ENCODE measurements at places on chromosomes 2 and 18. TPM values are rescaled to one million over a fixed set of nuclear protein-coding genes. Genes with fewer than 3 reads are reported as not detected.

DNA sequence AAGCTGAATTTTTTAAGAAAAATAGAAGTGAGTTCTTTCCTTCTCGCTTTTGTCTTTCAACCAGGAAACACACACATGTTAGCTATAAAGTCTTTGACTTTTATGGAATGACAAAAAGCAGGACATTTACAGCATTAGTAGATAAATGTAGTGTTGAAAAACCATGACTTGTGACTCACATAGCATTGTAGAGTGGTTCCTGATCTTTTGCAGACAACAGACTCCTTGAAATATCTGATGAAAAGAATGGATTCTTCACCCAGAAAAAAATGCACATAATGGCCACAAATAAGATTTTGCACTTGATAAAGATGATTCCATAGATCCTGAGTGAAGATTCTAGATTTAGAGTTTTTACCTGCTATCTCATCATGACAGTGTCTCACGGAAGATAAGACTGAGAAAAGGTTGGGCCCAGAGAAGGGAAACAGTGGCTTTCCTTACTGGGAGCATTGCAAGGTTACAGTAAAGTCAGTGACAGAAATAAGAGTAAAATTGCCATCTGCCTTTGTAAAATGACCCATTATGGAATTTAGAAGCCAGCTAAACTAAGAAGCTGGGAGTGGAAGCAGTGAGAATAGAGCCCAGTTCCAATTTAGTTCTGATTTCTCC, 14.0 kb downstream of the SMARCAL1 start:
- peak; percentile 71 for DNase-seq

DNA sequence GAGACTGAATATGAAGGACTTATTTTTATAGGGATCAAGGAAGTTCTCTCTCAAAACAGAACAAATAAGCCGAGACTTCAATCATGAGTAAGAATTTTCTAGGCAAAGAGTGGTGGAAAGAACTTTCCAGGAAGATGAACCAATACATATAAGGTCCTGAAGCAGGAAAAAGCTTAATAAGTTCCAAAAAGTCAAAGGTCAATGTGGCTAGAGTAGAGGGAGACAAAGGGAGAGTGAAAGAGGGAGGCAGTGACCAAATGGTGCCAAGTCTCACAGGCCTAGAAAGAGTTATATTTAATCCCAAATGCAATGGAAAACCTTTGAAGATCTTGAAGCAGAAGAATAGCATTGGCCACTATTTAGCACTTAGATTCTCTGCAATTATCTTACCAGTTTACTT, 56.0 kb downstream of the PDE11A start:
- no peak for DNase-seq

DNA sequence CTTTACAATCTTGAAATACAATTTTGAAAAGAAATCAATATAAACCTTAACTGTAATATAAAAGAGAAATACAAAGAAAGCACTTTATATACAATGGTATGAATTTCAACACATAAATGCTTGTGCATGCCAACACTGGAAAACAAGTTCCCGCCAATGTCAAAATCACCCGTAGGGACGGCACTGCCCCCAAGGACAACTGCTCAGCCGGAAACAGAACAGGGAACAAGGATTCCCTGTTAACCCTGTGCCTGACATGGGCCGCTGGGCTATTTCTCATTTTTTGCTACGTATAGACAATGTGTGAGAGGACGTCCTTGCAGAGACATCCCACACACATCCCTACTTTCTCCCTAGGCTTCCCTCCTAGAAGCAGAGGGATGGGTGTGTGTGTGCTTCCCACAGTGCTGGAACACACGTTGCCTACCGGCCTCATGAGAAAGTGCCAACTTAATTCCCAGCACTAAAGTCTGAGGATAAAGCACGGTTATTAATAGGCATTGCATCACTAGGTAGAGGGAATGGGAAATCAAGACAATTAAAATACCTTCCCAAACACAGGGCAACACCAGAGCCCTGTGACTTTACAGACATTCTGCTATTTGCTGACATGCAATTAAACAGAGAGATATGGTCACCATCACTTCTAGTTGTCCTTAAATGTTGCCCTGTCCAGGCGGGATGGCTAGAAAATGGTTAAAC, 14.4 kb downstream of the AFG3L2 start:
- no peak for DNase-seq

- peak; percentile 82 for DNase-seq
Observed at GRCh38 chr2:200812122-200813022, 662 bp downstream of the BZW1 start.

DNA sequence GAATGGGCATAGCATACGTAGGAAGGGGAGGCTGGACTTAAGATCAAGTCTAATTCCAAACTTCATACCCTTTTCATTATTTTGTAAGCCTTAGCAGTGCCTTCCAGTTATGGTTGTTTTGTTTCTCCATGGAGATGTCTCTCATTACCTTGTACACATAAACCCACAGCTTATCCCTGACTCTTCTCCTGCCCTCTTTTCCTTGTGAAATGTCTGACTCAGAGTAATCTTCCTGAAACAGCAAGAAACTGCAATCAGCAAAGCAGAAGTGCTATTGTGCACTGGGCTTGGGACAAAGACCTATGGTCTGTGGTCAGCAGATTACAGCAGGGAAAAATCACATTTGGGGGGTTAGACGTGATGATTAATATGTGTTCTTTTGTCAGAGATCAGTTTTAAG, 176.7 kb downstream of the IKZF2 start:
- DNase-seq, result peak; percentile 87

GRCh38 chr18:23138471-23138870, 3.2 kb downstream of the CABLES1 start:
- no peak for DNase-seq

DNA sequence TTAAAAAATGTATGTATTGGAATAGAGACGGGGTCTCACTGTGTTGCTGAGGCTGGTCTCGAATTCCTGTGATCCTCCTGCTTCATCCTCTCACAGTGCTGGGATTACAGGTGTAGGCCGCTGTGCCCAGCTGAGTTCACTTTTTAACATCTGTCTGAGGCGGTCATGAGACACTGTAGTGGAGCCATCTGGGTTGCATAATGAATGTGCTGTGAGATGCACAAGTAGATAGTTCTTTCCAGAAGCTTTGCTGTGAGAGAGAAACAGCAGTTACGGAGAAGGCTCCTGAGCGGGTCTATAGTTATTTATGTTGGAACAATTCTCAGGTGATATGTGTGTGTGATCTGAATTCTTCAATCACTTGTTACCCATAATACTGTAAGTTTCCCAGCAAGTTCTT, 3.1 kb downstream of the RMC1 start:
- no peak for DNase-seq

- DNase-seq, result peak; percentile 7
Observed at GRCh38 chr2:68420254-68420910, 46.7 kb downstream of the FBXO48 start.

DNA sequence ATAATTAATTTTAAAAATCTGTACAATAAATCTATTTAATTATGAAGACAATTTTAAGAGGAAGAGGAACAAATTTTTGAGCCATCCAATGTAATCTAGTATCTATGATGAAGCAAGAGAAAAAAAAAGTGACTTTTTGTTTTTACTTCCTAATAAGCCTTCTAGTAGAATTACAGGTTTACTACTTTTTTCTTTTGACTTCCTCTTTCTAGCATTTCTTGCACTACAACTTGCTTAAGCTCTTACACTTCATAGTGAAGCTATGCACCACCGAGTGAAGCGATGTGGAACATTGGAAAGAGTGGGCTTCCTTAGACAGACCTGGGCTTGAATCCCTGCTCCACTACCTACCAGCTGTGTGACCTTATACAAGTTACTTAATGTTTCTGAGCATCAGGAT, 2.1 kb downstream of the SERPINB2 start:
- no peak for DNase-seq

GRCh38 chr2:104420953-104421352, 433.0 kb upstream of the POU3F3 start:
- DNase-seq, result no peak

- no peak for DNase-seq
Observed at GRCh38 chr2:239498576-239498975, 97.8 kb upstream of the HDAC4 start.

- DNase-seq, result no peak
Observed at GRCh38 chr2:39511605-39512433, 74.7 kb upstream of the MAP4K3 start.

GRCh38 chr2:41717839-41718238, 330.0 kb upstream of the PKDCC start:
- no peak for DNase-seq

DNA sequence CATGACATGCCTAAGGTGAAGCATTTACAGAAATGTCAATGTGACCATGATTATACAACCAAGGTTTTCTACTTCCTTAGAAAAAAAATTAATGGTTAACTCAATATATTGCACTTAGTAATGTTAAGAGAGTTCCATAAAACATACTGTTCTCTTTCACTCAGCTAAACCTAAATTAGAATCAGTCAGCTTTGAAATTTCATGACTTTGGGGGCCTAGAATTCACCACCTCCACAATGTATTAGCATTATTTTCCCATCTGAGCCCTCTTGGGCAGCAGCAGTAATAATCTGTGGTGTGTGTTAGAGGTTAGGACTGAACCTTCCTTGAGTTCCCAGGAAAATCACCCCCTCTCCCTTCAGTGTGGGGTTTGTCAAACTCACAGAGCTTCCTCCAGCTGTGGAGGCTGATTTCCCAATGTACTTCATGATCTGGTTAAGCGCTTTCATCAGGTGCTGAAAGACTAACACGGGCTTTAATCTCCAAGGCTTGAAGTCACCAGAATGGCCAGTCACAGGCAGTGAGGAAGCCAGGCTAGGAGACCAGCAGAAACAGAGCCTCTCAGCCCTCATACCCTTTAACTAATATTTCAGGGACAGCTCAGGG, 7.1 kb upstream of the UPP2 start:
- DNase-seq, result no peak

DNA sequence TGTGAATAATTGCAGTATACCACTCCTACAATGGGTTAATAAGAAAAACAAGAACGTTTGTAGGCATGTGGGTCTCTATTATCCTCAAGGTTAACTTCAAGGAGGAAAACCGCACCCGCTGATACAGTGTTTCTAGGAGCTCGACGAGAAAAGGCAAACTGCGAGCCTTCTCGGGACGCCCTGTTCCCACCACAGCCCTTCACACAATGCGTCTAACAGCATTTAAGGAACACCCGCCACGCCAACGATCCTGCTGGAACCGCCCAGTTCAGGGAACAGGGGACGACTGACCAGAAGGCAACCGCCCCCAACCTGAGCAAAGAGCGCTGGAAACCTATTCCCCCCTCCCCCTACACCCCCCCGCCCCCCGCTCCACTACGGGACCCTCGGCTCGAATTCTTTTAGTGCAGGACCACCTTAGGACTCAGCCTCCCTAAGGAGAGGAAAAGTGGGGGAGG, 710 bp upstream of the TMSB10 start:
- peak; percentile 83 for DNase-seq

DNA sequence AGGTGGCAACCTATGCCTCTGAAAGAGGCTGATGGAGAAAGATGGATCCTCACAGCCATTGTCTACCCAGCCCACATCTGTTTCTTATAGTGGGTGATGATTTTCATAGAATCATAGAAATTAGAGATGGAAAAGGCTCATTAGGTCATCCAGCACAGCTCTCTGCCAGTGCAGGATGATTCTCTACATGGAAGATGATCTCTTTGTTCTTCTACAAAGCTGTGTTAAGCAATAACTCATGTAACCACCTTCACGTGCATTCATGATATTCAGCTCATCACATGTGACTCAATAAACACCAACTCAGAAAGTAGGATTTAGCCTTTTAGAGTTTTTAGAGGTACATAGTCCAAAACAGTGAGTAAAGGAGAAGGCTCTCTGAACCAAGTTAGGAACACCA, 539.4 kb upstream of the ID2 start:
- peak; percentile 63 for DNase-seq

The CROCC2 gene
- total RNA-seq, result under 0.01 TPM

The GPR39 gene
- 3.8 TPM for total RNA-seq

The KCNK3 gene
- total RNA-seq, result not detected

The TRPM8 gene
- total RNA-seq, result not detected

The BMP10 gene
- not detected for total RNA-seq

The FAM161A gene
- 0.76 TPM for total RNA-seq

The AGBL5 gene
- 17.8 TPM for total RNA-seq

The OTOS gene
- total RNA-seq, result not detected

The GREB1 gene
- total RNA-seq, result not detected

The CNRIP1 gene
- 37.7 TPM for total RNA-seq

The MDH1 gene
- 121 TPM for total RNA-seq

The SP9 gene
- not detected for total RNA-seq
